ENCODE measurements at places on chromosomes 2 and 18.

- DNase-seq = no peak
Measured at GRCh38 chr18:72848503-72849237, 19.1 kb downstream of the NETO1 start.

DNA sequence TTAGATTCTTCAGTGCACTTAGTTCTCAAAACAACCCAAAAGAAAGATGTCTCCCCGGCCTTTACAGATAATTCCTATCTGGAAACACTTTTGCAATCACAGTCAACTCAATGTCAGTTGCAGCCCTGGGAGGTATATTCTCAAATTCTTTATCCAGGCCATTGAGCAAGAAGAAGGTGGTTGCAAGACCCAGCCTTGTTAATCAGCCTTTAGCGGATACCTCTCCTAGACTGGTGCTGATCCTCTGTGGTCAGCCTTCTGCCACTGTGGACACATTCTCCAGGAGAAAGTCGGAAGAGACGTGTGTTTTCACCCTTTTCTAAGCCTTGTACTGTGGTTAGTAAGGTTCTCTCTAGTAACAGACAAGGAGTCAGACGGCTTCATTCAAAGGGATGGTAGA lies 7.8 kb upstream of the FZD7 start:
- DNase-seq = no peak

DNA sequence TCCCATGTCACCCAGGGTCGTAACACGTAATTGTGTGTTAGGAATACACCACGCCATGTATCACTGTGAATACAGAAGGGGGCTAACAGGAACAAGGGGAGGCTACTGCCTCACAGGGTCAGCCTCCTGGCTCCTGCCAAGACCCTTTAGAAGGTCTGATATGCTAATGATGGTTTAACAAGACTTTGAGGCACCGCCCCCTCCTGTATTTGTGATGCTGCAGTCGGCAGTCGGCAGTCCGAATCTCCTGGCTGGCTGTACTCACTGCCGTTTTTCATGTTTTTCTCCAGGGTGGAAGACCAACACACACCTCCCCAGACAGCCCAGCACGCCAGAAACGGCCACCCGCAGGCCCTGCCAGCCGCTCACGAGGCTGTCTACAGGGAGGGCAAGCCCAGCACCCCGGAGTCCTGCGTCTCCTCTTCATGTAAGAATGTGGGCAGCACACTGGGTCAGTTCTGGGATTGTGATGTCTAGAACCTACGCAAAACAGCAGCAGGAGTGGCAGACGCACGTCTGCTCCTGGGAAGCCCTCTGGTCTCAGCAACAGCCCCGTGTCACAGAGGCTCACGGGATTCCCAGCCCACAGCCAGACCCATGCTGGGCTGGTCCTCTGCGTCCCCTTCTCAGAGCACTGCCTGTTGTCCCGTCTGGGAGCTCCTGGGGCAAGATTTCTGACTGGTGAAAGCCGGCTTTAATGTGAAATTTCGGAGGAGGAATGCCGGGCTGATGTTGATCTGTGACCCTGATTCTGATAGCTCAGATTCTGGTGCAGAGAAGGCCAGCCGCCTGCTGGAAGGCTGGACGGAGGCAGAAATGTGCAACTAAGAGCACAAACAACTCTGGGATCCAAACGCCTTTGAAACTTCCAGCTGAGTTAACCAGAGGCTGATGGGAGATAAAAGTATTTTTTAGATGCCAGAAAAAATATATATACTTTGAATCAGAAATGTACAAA lies 39.7 kb upstream of the B3GNT7 start:
- DNase-seq = no peak

- no peak for DNase-seq
Measured at GRCh38 chr18:49756671-49757362, 56.5 kb downstream of the ACAA2 start.

- DNase-seq = no peak
Measured at GRCh38 chr2:120265006-120265405, 12.4 kb downstream of the RALB start.

DNA sequence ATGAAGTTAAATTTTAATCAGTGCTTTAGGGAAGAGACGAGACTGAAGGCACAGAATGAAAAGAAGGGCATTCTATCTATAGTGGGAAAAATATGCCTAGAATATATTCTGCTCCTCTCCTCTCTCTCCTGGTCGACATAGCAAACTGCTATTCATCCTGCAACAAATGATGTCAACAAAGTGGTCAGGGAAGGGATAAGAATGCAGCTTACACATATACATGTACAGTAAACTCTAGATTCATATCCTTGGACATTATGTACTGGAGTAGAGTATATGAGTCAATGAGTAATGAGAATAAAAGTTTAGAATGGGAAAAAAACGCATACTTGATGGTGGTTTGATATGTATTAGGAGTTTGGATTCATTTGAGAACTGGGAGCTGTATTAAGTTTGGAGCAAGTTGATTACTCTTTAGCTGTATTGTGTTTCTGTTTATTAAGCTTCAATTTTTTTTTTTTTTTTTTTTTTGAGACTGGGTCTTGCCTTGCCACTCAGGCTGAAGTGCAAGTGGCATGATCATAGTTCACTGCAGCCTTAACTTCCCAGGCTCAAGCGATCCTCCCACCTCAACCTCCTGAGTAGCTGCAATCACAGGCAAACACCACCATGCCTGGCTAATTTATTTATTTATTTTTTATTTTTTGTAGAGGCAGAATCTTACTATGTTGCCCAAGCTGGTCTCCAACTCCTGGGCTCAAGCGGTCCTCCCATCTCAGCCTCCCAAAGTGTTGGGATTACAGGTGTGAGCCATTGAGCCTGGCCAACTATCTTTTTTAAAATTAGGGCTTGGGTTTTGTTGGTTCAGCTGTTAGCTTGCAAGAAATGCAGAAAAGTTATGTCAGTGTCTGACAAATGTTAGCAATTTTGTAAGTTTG lies 53.8 kb downstream of the STAT1 start:
- DNase-seq = no peak

GRCh38 chr18:45112682-45113081 lies 432.0 kb downstream of the SETBP1 start:
- DNase-seq = no peak

GRCh38 chr18:12394428-12394827 lies 13.3 kb upstream of the PRELID3A start:
- DNase-seq = no peak

- DNase-seq = no peak
Measured at GRCh38 chr2:221883976-221884375, 311.9 kb upstream of the EPHA4 start.

DNA sequence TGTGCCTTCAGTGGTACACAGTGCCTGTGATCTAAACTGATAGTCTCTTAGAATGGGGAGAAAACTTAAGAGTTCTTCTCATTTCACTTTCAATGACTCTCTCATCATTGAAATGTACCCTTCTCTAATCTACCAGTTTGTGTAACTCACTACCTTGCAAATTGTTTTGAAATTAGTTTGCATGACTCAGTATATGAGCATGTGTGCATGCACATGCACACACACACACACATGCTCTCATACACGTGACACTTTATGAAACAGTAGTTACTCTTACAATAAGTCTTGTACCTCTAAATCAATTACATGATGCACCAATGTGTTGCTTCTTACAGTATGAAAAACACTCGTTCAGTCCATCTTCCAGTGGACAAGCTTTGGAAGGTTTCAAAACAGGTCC lies 10.6 kb downstream of the LYPD6B start:
- DNase-seq = no peak

GRCh38 chr2:188227713-188228112 lies 64.0 kb upstream of the GULP1 start:
- no peak for DNase-seq

DNA sequence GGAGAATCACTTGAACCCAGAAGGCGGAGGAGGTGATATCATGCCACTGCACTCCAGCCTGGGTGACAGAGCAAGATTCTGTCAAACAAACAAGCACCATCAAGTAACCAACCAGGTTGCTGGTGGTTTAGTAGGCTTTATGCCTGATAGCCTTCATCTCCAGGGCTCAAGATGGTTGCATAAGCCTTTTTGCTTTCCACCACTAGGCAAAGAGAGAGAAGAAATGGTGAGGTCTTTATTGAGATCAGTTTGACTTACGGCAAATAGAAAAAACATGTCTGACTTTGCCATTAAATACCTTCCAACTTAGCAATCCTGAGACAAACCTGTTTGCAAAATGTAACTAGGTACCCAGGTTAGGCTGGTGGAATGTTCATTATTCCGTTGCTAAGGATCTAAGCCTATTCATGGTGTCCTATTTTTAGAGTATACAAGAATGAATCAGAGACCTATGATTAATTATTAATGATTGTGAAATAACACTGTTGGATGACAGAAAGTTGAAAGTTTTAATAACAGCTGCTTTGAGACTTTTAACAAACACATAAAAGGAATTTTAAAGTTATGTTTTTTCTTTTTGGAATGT lies 53.5 kb upstream of the SLC38A11 start:
- no peak for DNase-seq

DNA sequence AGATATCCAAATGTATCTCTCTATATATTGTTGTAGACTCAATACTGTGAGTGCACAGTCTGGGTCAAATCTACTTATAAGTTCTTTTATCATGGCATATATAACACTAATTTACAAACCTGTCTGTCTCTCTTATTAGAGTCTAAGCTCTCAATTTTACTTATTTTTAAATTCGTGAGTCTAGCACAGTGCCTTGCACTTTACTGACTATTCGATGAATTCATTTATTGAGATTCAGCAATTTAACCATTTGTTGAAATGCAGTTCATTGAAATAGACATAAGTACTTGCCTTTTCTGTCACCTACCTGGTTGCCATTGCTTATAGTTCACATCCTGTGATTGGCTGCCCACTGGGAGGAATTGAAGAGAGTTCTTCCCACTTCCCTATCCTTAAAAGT lies 10.3 kb upstream of the ALS2 start:
- no peak for DNase-seq

DNA sequence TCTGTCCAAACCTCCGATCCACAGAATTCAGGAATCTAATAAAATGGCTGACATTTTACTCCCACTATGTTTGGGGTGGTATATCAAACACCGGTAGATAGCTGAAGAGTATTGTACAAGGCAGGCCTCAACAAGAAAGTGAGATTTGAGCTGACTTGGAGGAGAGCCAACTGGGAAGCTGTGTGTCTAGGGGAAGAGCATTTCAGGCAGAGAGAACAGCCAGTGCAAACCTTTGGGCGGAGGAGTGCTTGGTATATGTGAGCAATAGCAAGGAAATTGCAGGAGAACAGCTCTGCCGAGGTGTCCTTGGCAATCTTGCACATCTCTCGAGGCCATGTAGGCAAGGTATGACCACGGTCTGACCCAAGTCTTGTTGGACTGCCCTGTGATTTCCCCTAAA lies 1.8 kb upstream of the MERTK start:
- no peak for DNase-seq

GRCh38 chr2:128633501-128633900 lies 314.8 kb upstream of the HS6ST1 start:
- DNase-seq = no peak

DNA sequence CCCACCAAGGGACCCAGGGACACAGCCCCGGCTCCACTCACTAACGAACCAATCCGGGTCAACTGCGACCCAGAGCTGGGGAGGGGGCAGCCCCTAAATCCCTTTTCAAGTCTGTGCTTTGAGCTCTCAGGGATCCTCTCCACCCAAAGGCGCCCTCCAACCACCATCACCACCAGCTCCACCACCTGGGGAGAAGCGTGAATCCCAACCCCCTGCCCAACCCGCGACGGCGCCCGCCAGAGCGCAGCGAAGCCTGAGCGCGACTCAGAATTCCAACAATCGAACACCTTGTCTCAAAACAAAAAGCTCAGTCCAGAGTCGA lies 497 bp downstream of the DSC3 start:
- DNase-seq = no peak

DNA sequence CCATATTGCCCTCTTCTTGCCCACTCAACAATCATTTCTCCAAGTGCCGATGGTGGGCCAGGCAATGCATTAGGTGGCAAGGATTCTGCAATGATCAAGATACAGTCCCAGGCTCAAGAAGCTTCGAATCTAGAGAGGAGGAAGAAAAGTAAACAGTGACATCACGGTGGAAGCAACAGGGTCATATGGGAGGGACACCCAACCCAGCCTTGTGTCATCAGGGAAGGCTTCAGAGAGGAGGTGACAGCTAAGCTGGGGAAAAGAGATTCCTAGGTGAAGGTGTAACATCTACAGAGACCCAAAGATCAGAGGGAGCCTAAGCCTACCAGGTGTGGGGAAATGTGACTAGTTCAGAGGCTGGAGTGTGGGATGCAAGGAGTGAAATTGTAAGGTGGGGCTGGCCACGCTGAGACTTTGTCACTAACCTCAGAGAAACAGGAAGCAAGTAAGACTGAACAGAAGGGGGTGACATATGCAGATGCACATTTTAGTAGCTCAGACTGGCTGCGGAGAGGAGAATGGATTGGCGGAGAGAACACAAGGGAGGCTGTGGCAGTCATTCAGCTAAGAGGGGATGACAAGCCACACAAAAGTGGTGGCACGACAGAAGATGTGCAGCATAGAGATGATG lies 104.9 kb downstream of the ANKRD44 start:
- DNase-seq = no peak

GRCh38 chr2:207920321-207920720 lies 105.0 kb downstream of the PLEKHM3 start:
- DNase-seq = no peak

DNA sequence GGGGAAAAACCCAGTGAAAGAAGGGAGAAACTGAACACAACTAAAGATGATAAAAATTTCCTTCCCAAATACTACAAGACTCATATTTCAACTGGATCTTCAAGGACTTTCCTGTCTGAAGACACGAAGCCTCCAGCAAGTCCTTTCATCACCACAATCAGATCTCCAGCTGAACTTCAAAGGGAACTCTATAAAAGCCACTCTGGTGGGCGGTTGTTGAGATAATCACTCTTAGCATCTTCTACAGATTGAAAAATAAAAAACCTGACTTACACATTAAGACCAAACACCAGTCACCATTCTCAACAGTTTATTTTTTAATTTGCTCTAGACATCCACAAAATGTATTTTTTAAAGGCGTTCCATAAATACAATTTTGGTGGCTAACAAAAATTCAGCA lies 4.4 kb downstream of the REV1 start:
- no peak for DNase-seq

- no peak for DNase-seq
Measured at GRCh38 chr2:222920657-222921186, 59.9 kb downstream of the ACSL3 start.

- DNase-seq = no peak
Measured at GRCh38 chr2:4791488-4791887, 900.7 kb upstream of the SOX11 start.

- DNase-seq = no peak
Measured at GRCh38 chr2:23397478-23397877, 12.5 kb downstream of the KLHL29 start.

- no peak for DNase-seq
Measured at GRCh38 chr2:221087779-221088178, 484.3 kb downstream of the EPHA4 start.

DNA sequence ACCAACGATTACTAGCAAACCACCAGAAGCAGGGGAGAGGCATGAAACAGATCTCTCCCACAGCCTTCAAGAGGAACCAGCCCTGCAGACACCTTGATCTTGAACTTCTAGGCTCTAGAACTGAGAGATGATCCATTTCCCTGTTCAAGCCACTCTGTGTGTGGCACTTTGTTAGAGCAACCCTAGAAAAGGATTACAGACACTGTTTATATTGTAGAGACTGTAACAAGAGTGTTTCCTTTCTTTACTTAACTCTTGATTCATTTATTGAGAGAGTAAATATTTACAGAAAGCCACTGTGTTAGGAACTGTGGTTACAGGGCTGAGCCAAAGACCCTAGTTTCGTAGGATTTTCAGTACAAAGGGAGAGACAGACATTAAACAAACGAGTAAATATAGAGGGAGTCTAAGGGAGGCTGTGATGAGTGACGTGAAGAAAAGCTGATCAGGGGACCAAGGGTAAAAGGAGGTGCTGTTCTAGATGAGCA lies 10.9 kb downstream of the CCDC68 start:
- no peak for DNase-seq
